Left forelimb (tissue), 1 donor: ENCODE measurements at places on chromosomes 11 and 22.

- no peak for DNase-seq
These were observed 19.3 kb downstream of the GTPBP1 start for GRCh38 chr22:38724926-38725571.

DNA sequence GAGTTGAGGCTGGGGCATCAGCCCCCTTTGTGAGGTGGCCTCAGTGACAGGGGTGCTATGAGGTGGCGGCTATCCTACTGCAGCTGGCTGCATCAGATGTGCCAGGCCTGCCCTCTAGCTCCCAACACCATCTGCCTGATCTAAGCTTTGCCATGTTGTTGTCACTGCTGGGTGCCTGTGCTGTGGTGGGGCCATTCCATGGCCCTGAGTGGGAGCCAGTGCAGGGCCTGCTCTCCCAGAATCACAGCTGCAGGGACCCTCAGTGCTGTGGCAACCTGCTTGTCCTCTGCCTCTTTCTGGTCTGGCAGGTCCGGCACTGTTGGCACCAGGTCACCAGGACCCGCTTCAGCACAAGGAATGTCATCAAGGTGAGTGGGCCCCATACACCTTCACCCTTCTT is 1.8 kb upstream of the SNU13 start:
- DNase-seq = no peak

DNA sequence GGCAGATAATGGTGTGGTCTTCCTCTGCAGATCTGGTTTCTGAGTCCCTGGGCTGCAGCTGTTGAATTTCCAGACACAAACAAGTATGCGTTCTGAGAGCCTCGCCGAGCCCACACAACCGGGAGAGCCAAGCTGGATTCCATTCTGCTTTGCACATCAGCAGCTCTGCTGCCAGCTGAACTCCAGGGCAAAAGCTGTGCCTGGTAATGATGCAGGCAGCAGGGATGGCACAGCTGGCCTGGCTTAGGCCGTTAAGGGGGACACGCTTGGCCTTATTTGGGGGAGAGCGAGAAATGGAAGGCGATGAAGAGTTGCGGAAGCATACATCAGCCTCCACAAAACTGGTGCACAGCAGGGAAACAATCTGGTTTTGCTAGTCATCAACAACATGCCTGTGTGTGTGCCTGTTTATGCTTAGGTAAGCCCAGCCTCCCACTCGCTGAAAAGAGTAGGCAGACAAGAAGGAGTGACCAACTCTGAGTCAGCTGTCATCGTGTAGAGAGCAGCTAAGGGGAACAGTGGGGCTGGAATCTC is 25.1 kb downstream of the ADAMTS8 start:
- DNase-seq = peak; percentile 82

DNA sequence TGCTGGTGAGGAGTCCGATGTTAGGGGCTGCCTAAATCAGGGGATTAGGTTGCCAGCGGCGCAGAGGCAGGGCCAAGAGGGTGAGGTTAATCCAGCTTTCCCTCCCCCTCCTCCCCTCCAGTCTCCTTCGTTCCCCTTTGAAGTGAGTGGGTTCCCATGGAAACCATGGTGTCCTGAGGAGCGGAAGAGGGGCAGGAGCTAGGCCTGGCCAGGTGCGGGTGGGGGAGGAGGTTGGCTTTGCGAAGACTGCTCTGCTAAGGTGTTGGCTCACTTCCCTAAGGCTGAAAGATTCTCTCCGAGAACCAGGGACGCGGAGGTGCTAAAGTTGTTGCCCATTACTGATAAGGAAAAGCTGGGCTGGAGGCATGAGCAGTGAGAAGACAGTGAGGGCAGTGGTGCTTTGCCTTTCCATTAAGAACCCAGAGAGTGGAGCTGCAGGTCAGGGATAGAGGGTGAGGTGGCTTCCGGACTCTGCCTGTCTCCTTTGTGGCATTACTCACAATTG is 124.6 kb downstream of the FEZ1 start:
- DNase-seq = no peak

DNA sequence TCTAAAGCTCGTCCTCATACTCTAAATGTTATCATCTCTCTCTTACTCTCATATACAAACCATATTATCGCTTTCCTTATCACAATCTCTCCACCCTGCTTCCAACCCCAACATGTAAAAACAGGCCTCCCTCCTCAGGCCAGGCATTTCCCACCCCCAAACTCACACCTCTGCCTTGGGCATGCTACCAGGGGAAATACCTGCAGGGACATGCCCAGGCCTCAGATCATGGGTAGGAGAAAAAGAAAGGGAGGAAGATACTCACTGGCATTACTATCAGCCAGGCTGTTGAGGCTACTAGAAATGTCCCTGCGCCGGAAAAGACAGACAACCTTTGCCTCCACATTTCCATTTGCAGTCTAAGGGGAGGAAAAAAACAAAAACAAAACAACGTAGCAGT is 1.8 kb downstream of the MTA2 start:
- no peak for DNase-seq

DNA sequence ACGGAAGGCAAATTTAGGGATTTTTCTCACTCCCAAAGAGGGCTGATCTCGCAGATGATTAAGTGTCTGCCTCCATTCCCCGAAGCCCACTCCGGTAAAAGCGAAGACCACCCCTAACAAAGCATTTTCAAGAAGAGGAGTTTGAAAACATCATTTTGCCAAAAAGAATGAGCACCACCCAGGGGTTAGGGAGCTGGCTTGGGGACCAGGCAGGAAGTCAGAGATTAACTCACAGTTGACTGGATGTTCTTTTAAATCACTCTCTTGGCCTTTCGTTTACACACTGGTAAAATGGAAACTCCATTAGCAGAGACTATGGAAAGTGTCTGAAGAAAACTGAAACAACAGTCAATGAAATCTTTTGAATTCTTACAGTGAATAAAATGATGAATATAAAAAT is 7.9 kb upstream of the TRIM44 start:
- DNase-seq = no peak

DNA sequence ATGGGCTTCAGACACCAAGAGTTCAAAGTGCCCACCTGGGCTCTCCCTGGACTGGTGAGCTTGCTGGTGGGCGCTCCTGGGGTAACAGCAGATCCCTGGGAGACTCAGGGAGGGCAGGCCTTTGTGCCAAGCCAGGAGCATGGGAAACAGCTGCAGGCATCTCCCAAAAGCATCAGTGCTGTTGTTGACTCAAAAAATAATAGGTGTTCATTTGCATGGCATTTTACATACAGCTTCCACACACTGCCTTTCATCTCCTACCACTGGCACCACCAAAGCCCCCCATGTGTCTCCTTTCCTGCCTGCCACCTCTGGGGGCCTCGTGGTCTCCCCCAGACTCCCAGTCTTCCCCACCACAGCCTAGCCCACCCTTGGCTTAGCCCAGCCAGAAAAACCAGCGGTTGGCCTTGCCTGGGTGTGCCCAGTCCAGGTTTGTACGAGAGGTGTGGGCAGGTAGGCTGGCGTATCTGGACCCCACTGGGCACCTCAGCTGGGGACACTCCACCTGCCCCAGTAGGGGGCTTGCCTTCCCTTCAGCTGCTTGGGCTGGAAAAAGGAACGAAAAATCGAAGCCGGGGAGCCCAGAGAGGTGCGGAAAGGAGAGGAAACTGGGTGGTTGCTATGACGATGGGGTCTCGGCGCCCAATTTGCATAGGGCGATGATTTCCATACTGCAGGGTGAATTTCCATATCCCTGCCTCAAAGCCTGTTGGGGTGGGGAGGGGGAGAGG is 15.0 kb downstream of the POU2F3 start:
- no peak for DNase-seq

GRCh38 chr11:133934599-133935550 is 21.9 kb downstream of the IGSF9B start:
- DNase-seq = no peak

- no peak for DNase-seq
These were observed 25.5 kb downstream of the CTTN start for GRCh38 chr11:70423523-70424505.

DNA sequence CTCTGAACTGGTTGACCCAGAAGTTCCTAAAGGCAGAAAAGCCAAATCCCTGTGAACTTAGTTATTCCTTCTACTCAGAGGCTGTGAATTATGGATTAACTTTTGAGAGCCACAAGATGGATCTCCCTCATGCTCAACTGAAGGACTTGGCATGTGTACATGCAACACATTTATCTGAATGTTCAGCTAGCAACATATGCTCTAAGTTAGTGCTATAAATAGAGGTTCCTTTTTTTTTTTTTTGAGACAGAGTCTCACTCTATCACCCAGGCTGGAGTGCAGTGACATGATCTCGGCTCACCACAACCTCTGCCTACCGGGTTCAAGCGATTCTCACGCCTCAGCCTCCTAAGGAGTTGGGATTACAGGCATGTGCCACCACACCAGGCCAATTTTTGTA is 40.1 kb downstream of the EIF4ENIF1 start:
- DNase-seq = no peak

DNA sequence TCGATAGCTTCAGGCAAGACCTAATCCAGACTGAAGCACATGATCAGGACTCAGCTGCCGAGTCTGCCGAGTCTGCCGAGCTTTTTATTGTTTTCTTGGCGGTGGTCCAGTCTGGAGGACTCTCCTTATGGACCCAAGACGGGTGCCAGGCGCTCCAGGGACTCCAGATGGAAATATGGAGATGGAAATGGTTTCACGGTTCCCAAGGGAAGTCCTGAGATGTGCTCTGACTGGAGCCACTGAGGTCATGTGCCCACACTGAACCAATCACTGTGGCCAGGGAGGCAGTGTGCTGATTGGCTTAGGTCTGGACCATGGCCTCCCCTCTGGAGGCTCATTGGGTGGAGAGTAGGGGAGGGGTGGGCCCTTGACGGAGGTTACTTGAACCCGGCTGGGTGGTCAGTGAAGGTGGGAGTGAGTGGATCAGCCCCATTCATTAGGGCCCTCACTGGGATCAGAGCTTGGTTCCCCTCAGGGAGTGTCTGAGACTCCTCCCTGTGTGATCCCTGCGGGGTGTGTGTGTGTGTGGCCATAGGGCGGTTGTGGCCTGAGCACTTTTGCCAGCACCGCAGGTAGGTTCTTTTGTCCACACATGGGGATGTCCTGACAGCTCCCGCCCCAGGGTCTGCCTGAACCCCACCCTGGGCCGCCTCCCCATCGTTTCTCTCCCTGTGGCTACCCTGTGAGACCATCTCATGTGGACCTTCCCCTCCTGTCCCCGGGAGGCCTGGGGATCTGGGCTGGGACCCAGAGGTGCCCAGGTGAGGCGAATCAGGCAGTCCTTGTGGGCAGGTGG is 14.0 kb downstream of the RPS6KA4 start:
- DNase-seq = no peak

DNA sequence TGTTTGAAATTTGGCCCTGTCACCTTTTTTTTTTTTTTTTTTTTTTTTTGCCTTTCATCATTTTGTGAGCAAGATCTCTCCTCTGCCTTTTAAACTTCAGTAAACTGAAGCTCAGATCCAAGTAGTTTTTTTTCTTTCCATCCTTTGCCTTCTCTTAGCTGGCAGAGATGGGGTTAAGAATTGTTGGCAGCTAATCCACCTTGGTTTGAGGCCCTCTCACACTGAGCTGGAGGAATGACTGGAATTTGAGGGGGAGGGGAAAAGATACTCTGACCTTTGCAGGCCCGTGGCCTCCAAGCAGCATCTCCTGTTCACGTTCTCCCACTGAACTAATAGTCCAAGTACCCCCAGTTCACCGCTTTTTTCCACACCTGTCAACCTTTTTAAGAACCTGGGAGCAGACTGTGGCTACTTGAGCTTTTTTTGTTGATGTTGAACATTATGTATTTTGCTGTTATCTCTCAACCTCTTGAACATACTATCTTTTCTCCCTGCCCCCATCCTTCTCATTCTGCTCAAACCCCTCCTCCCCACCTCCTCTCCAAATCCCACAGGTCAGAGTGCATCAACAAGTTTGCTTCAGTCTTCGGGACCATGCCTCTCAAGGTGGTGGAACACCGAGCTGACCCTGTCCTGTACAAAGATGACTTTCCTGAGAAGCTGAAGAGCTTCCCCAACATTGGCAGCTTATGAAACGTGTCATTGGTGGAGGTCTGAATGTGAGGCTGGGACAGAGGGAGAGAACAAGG is 66.2 kb downstream of the ALX4 start:
- DNase-seq = no peak

GRCh38 chr11:66973956-66974580 is 1.0 kb upstream of the C11orf86 start:
- DNase-seq = no peak

- peak; percentile 28 for DNase-seq
These were observed 612.6 kb downstream of the TBC1D22A start for GRCh38 chr22:47374901-47375575.

DNA sequence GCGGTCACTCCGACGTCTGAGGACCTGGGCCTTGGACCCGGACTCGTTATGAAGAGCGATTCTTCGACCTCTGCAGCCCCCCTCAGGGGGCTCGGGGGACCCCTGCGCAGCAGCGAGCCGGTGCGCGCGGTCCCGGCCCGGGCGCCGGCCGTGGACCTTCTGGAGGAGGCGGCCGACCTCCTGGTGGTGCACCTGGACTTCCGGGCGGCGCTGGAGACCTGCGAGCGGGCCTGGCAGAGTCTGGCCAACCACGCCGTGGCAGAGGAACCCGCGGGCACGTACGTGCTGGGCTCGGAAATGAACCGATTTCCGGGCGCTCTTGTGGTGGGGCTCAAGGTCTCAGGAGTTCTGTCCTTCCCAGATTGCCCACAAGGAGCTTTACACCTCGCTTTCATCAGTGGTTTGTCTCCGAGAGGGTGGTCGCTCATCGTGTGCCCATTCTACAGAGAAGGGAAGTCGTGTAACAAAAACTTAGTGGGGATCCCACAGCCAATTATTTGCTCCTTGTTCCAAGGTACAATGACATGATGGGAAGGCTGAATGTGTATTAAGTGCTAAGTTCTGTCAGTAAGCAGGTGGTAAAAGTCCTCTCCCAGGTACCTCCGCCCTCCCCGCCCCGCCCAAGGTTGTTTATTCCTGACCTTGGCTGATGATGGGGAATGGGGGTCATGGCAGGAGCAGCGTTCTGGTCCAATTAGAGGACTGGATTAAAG is 695 bp downstream of the PEX26 start:
- no peak for DNase-seq

DNA sequence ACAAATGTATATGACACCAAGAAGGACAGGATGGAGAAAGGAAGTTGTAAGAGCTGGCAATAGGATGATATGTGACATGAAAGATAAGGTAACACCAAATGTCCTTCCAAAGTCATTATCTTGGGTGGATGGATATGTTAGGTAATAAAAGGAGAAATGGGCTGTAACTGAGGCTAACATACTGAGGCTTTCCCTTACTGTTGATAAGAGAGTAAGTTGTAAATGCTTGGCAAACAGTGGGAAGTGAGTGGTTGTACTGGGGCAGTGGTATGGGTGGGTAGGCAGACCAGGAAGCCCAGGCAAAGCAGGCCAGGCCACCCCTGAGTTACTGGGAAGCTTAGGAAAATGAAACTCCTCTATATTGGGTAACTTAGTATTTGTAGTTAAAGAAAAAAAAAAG is 73.7 kb downstream of the ARHGAP42 start:
- no peak for DNase-seq

GRCh38 chr22:50341977-50342650 is 1.0 kb upstream of the PPP6R2 start:
- DNase-seq = peak; percentile 90

- no peak for DNase-seq
These were observed 8.7 kb upstream of the HIPK3 start for GRCh38 chr11:33248416-33248971.
